ENCODE measurements at places on chromosomes 7 and 10. TPM values are rescaled to one million over a fixed set of nuclear protein-coding genes. Genes with fewer than 3 reads are reported as not detected.

DNA sequence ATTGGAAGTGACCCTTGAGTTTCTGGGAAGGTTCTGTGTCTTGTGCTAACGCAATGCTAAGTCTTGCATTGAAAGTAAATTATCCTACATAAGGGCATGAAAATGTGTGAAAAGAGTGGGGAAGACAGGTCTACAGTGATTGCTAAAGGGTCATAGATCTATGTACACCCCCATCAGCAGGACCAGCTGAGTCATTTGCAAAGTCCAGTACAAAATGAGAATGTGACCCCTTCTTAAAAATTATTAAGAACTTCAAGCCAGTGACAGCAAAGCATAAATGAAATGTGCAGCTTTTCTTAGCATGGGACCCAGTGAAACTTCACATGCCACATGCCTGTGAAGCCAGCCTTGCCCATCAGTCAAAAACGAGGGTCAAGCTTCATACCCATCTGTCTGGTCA lies 640.7 kb upstream of the MKI67 start:
- DNase-seq, result no peak

DNA sequence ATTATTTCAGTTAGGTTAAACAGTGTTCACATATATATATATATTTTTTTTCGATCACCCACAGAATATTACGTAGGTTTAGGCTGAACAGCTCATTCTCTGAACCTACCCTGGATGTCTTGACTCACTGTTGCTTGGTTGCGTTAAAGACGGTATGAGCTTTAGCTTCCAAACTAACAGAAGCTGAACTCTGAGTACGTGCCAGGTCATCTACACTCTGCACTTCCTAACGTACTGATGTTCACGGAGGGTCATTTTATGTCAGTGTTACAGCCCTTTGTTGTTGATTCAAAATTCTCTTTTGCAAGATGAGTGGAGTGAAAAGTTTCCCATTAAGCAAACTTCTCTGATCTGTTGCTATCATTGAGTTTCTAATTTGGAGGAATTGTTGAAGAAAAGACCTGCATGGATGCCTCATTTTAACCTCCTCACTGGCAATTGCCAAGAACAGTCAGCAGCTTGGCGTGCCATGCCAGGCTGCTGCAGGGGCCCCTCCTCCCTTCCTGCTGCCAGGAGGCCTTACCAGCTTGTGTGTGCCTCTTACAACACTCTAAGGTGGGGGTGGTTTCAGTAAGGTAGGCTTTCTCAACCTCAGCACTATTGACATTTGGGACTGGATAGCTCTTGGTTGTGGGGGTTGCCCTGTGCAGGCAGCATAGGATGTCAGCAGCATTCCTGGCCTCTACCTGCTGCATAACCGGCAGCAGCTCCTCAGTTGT lies 44.3 kb downstream of the INSYN2A start:
- peak; percentile 87 for DNase-seq

DNA sequence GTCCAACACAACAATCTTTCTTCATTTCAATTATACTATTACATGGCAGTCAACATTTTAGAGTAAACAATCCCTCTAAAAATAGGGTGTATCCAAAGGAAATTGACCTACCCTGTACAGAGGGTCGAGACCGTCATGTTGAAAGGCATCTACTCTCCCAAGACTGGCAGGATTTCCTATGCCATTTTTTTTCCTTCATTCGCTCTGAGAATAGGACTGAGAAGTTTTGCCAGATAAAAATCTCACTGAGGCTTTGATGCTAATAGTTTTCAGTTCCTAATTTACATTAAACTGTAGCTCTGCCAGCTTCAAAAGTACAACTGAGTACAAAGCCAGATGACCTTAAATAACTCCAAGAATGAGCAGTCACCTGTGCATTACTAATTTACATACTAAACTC lies 84.5 kb upstream of the SEMA3C start:
- no peak for DNase-seq

GRCh38 chr7:95105627-95106026 lies 198.2 kb downstream of the PPP1R9A start:
- no peak for DNase-seq

DNA sequence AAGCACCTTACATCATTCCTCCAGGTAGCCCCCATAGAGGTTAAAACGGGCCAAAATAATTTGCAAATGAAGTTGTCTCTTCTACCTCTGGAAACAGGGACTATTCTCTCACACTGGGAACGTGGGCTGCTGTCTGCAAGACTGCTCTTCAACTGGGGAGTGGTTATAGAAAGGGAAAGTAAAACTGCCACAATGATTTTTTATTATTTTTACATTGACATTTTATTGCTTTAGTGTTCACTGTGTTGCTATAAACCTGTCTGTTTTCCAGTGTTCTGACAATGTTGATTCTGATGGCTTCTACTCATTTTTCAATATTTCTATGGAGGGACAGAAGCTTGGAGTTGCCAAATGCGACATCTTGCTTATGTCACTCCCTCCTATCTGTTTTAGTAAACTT lies 115.1 kb upstream of the ANTXRL start:
- DNase-seq, result no peak

DNA sequence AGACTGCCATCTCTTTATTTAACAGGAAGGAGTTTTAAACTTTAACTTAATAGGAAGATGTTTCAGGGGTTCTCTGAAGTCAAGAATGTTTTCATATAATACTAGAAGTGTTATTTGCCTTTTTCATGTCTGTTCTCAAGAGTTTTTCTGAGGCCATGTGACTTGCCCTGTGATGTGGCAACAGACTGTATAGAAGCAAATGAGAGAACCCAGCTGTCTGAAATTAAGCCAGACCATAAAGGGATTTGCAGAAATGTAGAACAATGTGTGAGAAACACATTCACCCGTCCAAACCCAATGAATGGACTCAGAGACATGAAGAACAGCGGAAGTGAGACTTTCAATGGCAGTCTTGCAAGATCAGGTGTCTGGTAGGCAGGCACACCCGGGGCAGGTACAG lies 23.8 kb downstream of the MAPK8 start:
- no peak for DNase-seq

DNA sequence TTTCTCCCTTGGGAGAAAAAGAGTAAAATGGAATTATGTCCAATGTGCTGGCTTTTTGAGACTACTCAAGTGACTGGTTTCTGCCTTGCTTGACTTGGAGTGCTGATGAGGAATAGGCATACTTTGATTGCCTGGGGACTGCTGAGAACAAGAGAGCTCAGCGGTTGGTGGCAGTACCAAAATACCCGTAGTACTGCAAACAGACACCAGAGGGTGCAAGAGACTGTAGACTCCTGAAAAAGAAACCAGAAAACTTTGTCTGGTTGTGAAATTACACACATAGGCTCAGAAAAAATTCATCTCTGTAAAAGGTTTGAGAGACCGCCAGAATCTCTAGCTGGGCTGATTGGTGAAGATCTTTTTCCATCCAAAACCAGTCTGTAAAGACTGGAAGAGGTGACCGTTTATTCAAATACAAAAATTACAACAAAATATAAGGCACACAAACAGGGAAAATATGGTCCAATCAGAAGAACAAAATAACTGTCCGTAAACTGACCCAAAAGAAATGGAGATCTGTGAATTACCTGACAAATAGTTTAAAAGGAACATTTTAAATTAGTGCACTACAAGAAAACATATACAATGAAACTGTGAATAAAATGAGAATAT lies 18.5 kb downstream of the BICC1 start:
- peak; percentile 53 for DNase-seq

DNA sequence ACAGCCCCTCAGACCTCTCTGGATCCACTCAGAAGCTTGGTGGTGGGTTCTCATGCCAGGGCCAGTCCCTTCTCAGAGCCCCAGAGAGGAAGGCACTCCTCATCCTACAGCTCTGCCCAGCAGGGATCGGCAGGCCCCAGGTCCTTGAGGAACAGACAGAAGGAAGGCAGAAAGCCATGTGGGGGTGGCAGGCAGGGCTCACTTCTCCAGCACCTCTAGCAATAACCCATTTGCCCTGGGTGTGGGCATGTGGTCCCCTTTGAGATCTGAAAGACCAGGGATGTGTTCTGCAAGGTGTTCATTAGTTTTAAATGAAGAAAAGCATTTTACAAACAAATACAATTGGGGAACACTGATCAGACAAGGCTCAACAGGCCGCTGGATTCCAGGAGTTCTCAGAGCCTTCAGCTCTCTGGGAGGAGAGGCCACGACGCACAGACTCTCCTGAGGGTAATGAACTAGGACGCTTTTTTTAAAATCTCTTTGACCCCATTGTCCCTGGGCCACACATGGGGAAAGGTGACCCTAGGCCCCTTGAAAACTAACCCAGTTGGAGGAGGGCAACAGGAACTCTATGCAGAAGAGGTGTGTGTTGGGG lies 40.6 kb downstream of the LDB3 start:
- DNase-seq, result no peak

GRCh38 chr7:727104-727805 lies at the start of gene PRKAR1B:
Gene PRKAR1B (minus strand): TSS chr7:727281. CDS start chr7:711505, 15,776 bp downstream.
- DNase-seq, result peak; percentile 55

DNA sequence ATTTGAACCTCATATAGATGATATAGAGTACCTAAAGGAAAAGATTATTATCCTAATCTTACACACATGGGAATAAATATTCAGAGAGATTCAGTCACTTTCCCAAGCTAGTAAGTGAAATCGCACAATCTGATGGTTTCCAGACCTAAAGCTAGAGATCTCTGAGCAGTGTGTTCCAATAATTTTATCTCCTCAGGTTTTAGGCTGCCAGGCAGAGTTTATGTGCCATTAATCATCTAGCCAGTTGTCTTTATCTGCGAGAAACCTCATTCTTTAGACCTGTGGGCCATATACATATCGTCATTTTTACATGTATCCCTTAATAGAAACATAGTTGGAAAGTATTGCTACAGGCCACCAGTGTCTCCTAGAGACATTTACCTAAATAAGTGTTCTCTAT lies 647.2 kb upstream of the STEAP1 start:
- DNase-seq, result no peak

GRCh38 chr10:486666-487322 lies 202.7 kb downstream of the DIP2C start:
- peak; percentile 37 for DNase-seq

GRCh38 chr7:107937531-107937930 lies 46.5 kb downstream of the DLD start:
- DNase-seq, result no peak

HOXA6 gene
- total RNA-seq, result not detected

TMEM236 gene
- 0.15 TPM for total RNA-seq

RADIL gene
- 0.40 TPM for total RNA-seq

DUSP5 gene
- 3.8 TPM for total RNA-seq

CNPY1 gene
- not detected for total RNA-seq

COL26A1 gene
- total RNA-seq, result 6.7 TPM

PON1 gene
- total RNA-seq, result 465 TPM

All from left lobe of liver (tissue), 2 donors.